ENCODE measurements at places on chromosomes 16 and 17.
A peak's percentile ranks its signal among the peaks of the same experiment; 100 is the strongest.

DNA sequence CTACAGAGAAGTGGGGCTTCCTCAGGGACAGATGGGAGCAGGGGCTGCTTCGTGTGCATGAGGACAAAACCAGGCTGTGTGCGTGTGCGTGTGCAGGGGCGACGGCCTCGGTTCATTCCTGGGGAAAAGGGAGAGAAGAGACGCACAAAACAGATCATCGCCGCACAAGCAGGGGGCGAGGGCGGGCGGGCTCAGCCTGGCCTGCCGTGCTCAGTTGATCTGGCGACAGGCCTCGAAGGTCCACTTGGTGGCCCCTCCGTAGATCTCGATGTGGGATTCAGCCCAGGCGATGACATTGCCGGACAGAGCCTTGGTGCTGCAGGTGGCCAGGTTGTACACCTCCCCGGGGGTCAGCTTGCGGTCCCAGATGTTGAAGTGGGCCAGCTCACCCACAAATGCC, 5.8 kb downstream of the NPTX1 start:
- no peak for DNase-seq

DNA sequence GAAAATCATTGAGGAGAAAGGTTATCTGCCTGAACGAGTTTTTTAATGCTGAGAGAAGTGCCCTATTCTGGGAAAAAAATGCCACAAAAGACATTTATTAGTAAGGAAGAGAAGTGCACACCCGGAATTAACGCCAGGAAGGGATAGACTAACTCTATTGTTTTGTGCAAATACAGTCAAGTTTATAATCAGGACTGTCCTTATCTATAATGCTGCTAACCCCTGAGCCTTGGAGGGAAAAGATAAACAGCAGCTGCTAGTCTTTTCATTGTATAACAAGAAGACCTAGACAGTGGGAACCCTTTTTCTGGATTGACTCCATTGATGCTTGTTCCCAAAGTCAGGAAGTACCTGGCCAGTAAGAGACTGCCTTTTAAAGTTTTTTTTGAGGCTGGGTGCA, 26.5 kb downstream of the BCAS3 start:
- no peak for DNase-seq

GRCh38 chr17:65173976-65174683, 37.0 kb downstream of the RGS9 start:
- no peak for DNase-seq

DNA sequence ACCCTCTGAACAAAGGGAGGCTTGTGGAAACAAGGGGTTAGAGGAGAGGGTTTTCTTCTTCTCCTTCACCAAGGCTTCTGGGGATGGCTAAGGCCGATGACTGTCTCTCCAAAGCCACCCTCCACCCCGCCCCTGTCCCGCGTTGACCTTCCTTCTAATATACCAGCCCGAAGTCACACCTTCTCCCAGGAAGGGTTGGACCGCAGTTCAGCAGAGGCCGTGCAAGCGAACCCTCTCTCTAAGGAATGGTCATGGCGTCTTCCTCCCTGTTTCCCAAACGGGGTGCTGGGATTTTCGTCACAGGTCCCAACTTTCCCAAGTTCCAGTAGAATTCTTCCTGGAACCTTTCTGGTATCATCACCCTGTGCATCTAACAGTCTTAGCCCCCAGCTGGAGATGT, 49.4 kb downstream of the FZD2 start:
- no peak for DNase-seq

DNA sequence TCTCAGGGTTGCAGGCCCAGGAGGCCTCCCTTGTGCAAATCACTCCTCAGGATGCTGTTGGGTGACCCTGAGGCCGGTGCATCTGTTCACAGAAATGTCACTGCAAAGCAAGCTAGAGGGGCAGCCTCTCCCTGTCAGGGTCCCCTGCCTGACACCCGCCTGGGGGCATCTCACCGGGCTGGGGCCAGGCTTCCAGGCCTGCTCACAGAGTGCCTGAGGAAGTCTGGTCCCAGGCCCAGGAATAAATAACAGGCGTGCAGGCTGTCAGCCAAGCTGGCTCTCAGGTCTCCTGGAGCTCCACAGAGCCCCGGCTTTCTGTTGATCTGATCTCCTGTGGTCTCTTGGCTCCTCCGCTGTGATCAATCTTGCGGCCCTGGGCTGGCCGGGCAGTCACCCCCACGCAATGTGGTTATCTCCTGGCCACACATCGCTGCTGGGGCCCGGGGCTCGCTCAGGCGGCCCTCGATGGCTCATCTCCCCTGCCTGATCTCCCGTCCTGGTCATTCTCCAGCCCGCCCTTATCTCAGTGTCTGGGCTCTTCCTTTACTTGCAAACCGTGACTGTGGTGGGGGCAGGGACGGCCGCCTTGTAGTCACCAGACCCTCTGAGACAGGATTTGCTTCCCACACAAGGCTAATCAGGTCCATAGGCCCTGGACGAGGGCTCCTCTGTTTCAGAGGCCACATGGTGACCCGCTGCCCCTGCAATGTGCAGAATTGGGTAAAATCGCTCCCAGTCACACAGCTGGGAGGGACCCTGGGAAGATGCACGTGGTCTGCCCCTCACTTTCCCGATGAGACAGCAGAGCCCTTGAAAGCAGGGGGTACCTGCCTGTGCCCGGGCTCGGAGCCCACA, 231.2 kb upstream of the GSE1 start:
- DNase-seq: no peak

GRCh38 chr16:4293822-4294457, 21.1 kb upstream of the TFAP4 start:
- no peak for DNase-seq

DNA sequence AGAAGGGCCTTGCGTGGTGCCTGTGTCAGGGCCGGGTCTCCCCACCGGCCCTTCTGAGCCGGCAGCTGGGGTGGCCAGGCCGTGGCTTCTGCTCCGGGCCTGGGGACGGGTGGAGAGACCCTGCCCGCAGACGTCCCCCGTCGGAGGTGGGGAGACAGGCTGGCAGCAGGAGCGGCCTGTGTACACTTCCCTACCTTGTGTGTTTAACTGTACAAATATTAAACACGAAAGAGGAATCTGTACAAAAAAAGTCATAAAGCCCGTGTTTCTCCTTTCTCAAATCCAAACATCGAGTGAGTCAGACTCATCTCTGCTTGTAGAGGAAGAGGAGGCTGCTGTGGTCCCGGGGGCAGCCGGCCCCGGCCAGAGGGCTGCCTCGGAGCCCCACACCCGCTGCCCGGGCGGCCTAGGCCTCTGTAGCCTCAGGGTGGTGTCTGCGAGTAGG, 2.0 kb downstream of the CACNA1H start:
- no peak for DNase-seq

GRCh38 chr16:12028288-12028619, 51.7 kb downstream of the SNX29 start:
- no peak for DNase-seq

DNA sequence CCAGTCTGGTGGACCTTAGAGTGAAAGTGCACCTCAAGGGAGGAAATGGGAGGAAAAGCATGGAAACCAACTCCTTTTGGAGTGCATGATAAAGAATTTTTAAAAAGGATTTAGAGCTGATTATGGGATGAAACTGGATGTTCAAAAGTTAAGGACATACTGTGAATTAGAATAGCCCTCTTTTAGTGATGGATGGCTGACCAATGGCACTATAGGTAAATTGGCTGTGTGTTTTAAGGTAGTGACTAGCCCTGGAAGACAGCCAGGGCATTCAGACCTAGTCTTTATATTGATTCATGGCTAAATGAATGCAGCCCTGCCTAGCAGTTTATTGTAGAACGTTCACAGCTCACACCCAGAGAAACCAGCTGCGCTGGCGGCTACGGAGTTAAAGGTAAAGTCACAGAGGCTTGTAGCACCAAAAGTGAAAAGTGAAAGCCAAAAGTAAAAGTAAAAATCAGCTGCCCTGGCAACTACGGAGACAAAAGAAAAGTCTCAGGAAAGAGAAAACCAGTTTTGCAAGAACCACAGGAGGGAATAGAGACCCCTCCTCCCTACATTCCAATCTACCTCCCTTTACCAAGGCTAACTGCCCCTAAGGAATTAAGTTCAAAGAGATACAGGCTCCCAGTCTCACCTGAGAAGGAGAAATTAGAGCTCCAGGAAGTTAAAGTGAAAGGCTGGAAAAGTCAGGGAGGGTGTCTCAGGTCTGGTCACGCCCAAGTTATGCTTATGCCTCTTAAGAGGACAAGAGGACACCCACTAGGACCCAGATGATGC, 21.8 kb downstream of the ACSM1 start:
- no peak for DNase-seq

- no peak for DNase-seq
Observed at GRCh38 chr16:85988723-85989313, 89.9 kb downstream of the IRF8 start.

DNA sequence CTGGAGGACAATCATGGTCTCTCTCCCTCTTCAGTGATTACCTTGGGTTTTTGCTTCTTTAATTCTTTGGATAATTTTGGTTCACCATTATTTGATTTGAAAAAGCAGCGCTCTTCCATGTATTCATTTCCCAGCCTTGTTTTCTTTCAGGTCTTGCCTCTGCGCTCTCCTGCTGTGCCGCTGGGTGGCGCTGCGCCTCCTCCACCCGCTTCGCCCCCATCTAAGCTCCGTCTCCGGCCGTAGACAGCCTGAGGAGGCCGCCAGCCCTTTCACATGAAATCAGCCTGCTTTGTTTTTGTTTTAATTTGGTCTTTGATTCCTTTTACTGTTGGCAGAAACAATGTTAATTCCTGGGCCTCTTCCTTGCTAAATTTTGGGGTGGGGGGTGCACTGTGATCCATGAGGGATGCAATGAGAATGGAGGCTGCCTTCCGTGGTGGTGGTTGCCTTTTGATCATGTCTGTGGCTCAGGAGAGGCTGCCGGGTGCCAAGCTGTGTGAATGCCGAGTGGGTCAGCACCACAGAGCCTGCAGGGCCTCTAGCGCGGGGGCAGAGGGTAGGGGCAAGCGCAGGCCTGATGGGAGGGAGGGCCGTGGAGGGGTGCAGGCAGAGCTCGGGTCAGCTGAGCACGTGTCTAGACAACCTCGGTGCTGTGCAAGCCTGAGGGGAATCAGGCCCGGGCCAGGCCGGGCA, 64.1 kb downstream of the PLD6 start:
- no peak for DNase-seq

DNA sequence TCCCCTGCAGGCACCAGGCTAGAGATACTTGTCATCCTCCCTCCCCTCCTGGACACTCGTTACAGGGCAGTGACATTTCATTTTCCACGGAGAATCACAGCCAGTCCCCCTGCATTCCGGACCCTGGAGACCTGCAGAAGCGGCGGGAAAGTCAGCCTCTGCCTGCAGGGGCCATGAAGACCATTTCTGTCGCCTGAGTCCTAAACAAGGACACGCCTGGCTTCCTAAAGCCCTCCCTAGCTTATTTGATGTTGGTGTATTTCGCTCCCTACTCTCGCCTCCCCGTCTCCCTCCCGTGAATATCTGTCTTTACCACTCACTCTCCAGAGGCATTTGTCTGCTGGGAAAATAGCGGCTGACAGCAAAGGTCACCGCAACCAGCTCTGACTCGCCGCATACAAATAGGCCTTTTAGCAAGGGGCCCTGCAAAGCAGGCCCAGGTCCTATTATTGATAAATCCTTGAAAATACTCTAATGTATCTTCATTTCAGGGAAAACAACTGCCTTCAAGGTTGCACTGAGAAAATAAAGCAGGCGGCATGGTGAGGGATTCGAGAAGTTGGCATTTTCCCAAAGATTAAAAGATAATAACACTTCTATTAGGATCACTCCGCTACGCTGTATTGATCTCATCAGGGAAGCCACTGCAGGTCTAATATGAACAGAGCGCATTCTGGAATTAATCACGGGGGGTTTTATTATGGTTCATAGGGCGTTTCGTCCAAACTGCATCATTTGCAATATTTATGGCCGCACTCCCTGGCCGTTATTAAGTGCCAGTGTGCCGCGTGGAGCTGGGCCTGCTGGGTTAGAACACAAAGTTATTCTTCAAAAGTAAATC, 447.1 kb upstream of the CDH5 start:
- DNase-seq: no peak

GRCh38 chr17:14513835-14514234, 213.0 kb downstream of the HS3ST3B1 start:
- DNase-seq: no peak

DNA sequence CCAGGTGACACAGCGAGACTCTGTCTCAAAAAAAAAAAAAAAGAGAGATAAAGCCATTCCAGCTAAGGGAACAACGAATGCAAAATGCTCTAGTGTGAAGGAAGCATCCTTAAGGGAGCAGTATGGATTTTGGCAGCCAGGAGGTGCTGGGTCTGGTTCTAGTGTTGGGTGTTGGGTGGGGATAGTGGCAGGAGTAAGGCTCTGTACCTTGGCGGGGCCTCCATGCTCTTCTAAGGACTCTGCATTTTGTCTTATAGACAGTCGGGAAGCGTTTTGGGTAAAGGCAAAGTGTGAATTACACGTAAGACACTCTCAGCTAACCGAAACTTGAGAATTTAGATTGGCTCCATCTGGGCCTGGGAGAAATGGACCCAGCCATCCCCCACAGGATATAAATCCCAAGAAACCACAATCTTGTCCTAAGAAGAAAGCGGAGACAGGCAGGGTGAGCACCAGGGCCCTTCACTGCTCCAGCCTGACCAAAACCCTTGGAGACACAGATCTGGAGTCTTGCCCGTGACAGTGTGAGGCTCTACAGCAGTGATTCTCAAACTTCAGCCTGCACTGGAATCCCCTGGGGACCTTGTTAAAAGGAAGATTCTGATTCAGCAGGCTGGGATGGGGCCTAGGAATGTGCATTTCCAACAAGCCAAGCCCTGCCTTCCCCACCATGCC, 33.1 kb upstream of the PHB1 start:
- no peak for DNase-seq

- DNase-seq: peak; percentile 6
Observed at GRCh38 chr16:27547134-27547533, 2.6 kb downstream of the GTF3C1 start.

- no peak for DNase-seq
Observed at GRCh38 chr17:71791311-71791710, 329.5 kb upstream of the SOX9 start.

GRCh38 chr17:66343531-66344078, 41.2 kb downstream of the PRKCA start:
- no peak for DNase-seq

DNA sequence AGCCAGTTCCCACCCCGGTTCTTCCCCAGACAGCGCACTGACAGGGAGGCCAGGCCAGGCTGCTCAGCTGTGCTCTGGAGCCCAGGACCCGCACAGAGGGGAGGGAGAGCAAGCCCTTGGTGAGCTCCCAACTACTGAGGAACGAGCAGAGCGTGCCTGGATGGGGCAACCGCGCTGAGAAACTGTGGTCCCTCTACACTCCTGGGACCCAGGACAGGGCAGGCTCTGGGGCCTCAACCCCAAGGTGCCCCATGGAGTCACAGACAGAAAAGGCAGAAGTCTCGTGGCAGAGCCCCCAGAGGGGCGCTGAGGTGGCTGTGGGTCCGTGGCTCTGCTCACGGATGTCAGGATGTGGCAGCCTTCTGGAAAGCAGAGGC, 16.3 kb downstream of the SLX4 start:
- DNase-seq: no peak
